GM20000 (cell line): ENCODE measurements at places on chromosomes 13 and 19.

GRCh38 chr13:33543631-33544265, 258.2 kb upstream of the STARD13 start:
- no peak for DNase-seq

GRCh38 chr13:32381539-32381938, 46.4 kb downstream of the N4BP2L1 start:
- peak; percentile 20 for DNase-seq

DNA sequence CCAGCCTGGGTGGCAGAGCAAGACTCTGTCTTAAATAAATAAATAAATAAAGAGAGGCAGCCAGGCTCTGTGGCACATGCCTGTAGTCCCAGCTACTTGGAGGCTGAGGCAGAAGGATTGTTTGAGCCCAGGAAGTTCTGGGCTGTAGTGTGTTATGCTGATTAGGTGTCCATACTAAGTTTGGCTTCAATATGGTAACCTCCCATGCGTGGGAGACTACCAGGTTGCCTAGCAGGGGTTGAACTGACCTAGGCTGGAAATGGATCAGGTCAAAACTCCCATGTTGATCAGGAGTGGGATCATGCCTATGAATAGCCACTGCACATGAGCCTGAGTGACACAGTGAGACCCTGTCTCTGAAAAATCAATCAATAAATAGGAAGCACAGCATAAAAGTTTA, 4.0 kb upstream of the SNRNP70 start:
- DNase-seq = no peak

DNA sequence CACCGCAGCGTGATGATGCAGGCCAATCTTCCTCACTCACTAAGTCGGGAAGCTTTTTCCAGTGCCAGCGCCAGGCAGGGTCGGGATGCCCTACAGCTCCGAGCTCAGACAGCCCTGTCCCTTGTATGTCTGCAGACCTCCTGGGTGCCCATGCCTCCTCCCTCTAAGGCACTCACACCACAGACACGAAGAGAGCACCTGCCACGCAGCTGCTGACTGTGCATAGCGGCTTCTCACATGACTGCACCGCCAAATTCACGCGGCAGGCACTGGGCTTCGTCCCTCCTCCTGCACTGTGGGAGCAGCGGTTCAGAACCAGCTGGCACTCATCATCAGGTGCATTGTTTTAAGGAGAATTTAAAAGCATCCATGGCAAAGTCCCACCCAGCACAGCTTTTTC, 88.1 kb downstream of the SLC7A1 start:
- DNase-seq = no peak

GRCh38 chr19:33465834-33466233, 55.8 kb downstream of the PEPD start:
- no peak for DNase-seq

DNA sequence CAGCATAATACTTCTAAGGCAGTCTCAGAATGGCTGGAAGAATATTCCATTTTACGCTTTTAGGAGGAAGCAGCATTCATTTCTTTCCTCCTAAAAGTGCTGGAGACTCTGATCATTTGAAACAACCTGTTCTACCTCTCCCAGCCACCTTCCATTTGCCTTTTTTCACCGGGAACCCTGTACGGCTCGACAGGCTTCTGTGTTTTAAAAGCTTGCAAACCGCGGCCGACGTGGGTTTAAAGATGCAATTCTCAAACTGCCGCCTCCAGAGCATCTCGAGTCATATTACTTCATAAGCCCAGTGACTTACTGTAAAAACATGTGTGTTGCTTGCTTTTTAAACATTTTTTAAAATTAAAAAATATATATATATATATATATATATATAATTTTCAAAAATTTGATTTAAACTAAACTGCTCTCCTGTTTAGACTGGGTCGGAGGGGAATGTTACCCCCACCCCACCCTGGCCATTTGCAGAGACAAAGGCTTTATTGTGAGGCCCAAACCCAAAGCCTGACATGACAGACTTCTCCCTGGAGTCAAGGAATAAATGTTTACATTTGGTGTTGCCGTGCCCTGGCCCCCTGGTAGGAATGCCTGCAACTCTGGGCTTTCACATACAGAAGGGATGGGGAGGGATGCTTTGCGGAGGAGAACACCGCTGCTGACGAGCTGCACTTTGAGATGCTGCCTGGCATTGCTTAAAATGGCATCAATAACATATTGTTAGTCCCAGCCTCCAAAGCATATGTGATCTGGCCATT, 30.4 kb downstream of the ZNF536 start:
- DNase-seq = no peak

DNA sequence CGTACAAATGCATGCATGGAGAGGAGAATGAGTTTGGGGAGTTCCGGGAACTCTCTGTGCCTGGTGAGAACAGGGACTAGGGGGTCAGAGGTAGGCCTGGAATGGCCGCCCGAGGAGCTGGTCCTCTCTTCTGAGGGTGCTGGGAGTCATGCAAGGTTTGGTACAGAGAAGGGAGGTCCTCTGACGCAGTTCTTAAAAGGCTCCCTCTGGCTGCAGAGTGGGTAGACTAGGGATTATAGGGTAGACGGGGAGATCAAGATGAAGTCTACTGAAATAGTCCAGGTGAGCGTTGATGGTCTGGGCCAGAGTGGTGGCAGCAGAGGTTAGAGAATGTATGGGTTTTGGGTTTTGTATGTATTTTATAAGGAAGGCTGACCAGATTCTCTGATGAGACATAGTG, 796 bp downstream of the ZNF304 start:
- no peak for DNase-seq

DNA sequence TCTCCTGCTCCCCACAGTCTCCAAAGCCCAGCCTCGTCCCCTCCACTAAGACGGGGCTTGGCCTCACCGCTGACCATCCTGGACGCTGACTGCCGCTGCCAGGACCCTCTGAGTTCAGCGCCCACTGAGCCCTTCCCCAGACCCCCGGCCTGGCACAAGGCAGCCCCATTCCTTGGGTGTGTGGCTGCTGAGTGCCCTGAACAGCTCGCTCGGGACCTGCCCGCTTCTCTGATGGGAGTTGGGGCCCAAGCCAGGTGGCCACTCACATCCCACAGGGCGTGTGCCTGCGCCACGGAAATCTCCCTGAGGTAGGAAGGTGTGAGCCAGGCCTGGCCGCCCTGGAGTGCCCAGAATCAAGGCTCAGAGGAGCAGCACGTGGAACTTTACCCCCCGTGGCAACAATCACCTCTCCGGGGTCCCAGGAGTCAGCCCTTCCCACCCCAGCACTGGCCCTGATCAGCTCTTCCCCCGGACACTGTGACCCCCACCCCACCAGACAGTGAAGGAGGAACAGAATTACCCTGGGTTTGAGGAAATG, 20.8 kb downstream of the C13orf46 start:
- DNase-seq = no peak

- no peak for DNase-seq
Measured at GRCh38 chr13:90623318-90624011, 724.0 kb upstream of the MIR17HG start.

DNA sequence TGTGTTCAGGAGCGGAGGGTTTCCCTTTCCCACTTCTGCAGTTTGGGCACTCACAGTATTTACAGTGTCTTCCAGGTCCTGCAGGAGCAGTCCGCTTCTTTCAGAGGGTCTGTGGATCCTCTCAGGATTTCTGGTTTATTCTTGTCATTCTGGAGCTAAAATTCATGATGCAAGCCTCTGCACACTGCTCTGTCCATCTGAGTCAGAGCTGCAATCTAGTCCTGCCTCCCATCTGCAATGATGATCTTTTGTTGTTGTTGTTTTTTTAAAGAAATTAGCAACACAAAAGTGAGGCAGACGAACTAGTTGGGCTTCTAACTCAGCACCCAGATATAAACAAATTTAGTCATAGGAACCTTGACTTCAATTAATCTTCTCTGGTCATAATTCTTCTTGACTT, 86.5 kb downstream of the DLEU7 start:
- DNase-seq = no peak

GRCh38 chr13:107342747-107343146, 774.8 kb upstream of the ARGLU1 start:
- DNase-seq = no peak

GRCh38 chr13:28967029-28967915, 147.1 kb downstream of the MTUS2 start:
- no peak for DNase-seq

GRCh38 chr13:25067064-25067463, 28.9 kb upstream of the PABPC3 start:
- no peak for DNase-seq

- no peak for DNase-seq
Measured at GRCh38 chr19:6204212-6204611, 68.7 kb downstream of the ACSBG2 start.

GRCh38 chr19:34328982-34329381, 36.0 kb upstream of the GPI start:
- DNase-seq = no peak

GRCh38 chr13:101763191-101763590, 310.7 kb downstream of the ITGBL1 start:
- no peak for DNase-seq

DNA sequence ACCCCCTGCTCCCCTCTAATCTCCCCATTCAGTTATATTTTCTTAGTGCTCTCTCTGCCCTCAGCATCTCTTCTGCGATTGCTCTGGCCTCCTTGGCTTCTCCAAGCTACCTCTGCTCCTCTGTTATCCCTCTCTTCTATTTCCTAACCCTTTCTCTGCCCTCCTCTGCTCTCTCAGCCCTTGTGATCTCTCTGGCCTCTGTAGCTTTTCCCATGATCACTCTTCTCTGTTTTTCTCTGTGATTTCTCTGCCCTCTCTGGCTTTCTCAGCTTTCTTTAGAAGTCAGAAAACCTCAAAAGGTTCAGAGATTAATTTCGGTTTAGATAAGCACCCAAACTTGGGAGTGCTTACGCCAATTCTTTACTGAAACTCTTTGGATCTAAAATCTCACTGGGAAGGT, 795.0 kb downstream of the DIAPH3 start:
- no peak for DNase-seq

DNA sequence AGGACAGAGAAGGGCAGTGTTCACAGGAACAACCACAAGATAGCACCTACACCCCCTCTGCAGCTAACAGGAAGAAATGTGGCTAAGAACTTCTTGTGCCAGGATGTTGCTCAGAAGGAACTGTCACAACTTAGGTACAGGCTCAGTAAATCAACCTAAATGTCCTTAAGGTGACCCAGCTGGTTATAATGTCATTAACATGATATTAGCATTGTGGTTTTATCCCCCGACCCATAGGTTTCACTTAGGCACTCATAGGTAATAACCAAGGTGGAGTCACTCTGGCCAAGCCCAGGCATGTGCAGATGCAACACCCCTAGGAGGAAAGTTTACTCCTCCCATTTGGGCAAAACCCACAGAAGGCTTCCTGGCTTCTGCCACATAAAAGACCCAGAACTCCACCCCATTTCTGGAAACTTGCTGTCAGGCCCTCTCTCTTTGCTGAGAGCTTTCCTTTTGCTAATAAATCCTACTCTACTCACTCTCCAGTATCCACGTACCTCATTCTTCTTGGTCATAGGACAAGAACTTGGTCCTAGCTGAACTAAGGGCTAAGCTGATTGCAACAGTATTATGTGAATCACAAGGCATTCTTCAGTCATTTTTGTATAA, 951.3 kb downstream of the SLITRK5 start:
- DNase-seq = no peak

GRCh38 chr19:30804751-30805150, 432.6 kb downstream of the ZNF536 start:
- no peak for DNase-seq

DNA sequence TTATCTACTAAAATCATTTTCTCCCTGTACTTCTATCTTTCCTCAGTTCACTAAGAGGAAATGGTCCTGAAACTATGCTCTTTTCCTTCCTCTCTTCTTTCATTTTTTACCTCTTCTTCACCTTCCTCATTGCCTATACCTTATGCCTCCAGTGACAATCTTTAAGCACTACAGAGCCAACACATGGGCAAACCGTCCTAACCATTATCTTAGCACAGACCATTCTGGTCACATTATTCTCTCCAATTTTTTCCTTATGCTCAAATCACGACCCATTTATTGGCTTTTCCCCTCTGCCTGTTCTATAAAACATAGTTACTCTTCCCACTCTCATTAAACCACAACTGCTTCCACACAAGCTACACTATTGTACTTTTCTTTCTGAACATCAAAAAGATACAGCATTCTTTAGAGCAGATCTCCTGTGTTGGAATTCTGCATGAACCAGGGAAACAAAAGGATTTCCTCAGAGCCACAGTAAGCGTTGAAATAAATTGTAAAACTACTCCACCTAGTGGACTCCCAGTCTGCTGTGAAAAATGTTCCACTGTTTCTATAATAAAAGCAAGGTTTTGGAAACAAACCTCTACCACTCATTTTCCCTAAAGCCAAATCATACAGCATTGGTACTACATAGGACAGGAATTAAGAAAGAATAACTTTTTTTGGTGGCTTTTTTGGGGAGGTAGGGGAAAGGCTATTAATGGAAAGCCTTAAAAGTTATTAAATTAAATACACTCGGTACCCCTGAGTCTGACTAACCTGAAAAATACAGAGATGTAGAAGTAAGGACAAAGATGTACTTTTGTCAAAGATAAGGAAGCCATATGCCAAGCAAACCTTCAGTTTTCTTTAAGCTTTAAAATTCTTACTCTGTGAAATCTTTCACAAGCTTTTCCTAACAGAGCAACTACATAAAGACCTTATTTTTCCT, 19.5 kb downstream of the NUFIP1 start:
- DNase-seq = no peak

DNA sequence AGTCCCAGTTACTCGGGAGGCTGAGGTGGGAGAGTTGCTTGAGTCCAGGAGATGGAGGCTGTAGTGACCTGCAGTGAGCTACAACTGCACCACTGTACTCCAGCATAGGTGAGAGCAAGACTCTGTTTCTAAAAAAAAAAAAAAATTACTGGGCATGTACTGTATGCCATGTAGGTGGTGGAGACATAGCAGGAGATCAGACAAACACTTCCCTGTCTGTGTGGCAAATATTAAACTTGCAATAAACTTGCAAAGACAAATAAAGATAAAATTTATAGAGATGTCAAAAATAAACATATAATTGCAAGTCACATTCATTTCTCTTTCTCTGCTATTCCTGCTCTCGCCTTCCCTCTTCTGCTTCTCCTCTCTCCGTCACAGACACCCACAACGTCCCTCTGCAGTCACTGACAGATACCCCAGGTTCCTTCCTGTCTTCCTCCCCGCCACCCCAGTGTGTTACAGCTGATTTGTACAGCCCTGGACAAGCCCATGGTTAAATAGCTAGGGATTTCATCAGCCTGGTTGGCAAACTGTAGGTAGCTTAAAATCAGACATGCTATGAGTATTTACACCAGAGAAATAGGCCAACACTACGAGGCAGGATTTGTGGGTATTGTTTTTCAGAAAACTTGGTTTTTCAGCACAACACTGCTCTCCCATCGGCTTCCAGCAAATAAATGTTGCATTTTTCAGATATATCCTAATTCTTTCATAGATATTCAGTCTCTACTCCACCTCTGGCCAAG, 1.3 kb upstream of the CD177 start:
- no peak for DNase-seq

GRCh38 chr19:42555317-42555716, 27.0 kb upstream of the CEACAM1 start:
- DNase-seq = no peak

GRCh38 chr19:49591731-49592485, 926 bp downstream of the PRR12 start:
- DNase-seq = peak; percentile 36
